ENCODE measurements at places on chromosomes 12 and 14.

GRCh38 chr14:95875831-95876760 is 536 bp upstream of the TUNAR start:
- peak; percentile 57 for DNase-seq

- DNase-seq, result no peak
Observed at GRCh38 chr12:123387508-123388176, 3.7 kb downstream of the KMT5A start.

GRCh38 chr12:124814741-124815613 is 48.7 kb downstream of the SCARB1 start:
- DNase-seq, result peak; percentile 41

DNA sequence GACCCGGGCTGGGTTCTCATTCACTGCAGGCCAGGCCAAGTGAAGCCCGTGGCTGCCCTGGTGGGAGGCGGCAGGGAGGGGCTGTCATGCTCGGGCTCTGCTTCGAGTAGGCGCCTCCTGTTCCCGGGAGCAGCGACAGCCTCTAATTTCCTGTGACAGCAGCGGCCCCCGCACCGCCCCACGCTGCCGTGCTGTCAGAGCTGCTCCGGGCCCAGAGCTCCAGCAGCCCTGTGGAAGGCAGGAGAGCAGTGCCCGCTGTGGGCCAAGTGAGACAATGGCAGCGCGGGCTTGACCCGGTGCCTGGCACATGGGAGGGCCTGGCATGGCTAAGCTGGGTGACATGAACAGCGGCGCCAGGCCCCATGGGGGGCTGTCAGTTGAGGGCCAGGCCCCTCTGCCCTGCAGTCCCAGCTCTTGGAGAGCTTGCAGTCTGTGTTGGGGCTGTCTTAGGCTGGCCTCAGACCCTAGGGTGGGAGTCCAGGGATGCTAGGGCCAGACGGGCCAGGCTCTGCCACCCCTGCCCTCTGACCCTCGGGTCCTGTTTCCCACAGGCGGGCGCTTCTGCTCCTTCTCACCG is 5.1 kb downstream of the TRMT61A start:
- no peak for DNase-seq

DNA sequence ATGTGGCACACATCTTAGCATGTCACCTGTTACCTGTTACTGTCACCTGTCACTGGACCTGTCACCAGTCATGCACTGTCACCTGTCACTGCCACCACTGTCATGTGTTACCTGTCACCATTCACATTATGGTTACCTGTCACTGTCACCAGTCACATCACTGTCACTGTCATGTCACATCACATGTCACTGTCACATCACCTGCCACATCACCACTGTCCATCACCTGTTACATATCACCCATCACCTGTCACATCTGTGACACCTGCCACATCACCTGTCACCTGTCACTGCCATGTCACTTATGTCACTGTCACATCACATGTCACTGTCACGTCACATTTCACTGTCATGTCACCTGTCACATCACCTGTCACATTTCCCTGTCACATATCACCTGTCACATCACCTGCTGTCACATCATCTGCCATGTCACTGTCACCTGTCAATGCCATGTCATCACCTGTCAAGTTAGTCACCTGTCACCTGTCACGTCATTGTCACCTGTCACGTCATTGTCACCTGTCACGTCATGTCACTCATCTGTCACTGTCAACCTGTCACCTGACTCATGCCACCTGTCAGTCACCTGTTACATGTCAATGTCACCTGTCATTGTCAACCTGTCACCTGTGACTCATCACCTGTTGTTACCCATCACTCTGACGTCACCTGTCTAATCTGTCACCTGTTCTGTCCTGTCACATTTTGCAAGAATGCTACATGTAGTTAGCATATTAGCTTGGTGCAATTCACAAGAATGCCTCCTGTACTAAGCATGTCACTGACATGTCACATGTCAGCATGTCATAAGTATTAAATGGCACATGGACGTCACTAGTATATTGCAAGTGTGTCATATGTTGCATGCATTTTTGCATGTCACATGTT is 29.0 kb upstream of the TESC start:
- no peak for DNase-seq

DNA sequence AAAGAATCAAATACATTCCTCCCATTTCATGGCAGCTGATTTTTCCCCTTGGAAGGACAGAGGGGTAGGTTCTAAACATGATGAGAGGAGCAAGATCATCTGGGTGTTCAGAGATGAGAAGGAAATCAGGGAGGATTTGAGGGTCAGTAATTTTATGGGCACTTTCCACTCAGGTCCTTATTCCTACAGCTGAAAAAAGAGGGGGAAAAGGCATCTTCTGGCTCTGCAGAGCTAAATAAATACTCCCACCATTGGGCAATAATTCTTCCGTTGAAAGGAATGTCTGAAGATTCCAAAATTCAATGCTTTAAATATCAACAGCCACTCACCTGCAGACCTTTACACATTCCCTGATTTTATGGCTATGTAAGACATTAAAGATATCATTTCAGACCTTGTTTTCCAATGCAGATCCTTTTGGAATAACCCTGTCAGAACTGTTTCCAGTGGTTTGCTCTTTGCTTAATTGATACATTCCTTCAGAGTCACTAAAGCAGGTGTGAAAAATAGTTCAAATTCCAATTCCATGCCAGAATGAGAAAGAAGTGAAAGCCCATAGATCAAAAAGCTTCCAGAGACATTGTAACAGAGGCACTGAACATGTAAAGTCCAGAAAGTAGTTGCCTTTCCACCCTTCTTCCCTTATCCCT is 233.3 kb upstream of the KRR1 start:
- no peak for DNase-seq

- DNase-seq, result no peak
Observed at GRCh38 chr14:94111276-94112095, 950 bp downstream of the IFI27 start.

DNA sequence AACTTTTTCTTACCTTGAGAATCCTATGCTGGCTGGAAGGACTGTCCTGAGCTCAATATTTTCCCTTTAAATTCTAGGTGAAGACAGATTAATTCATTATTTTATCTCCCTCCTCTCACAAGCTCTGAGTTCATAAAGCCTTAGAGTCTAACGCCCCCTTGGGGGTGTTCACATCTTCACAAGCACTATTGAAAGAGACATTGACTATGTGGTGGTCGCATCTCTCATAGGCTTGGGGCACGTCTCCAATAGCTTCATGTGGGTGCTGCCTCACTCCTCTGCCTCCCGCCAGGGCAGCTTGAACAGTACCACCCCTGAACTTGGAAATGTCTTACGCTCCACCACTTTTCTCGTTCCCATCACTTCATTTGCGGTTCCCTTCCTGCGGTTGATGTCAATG is 106.2 kb downstream of the UNC79 start:
- peak; percentile 49 for DNase-seq

DNA sequence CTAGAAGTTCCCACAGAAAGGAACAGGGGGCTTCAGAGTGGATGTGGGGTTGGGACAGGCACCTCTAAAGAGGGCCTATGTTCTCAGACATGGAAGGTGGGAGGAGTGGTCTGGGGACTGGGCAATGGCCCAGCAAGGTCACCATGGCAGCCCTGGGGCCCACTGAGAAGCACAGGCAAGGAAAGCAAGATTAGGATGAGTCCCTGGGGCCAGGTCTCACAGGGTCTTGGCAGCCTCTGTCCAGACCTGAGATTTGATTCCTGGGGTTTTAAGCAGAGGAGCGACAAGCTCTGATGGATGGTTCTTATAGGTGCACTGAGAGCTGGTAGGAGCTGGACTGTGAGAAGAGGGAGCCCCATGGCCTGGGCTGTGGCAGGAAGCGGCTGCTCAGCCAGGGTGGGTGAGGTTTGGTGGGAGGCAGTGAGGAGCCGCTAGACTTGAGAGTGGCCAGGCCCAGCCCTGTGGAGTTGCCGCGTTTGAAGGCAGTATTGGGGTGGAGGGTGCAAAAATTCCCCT is 44.0 kb downstream of the DLK1 start:
- no peak for DNase-seq

DNA sequence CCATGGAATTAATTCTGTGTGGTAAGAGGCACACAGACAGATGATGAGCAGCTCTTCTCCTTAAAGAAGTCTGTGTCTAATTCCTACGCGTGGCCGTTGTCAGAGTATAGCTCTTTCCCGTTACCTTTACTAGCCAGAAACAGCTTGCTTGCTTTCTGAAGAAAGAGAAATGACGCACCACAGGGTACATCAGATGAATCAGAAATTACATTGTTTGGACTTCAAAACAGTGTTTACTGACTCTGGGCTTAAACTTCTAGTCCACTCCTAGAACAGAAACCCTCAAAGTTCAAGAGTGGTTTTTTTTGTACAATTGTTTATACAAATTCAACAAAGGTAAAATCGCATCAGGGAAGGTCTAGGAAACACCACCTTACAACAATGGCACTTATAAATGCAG is 29.0 kb downstream of the RNF34 start:
- no peak for DNase-seq

- DNase-seq, result no peak
Observed at GRCh38 chr14:98328496-98328895, 943.5 kb downstream of the BCL11B start.

- DNase-seq, result no peak
Observed at GRCh38 chr12:75432924-75433323, 42.0 kb downstream of the GLIPR1L2 start.

DNA sequence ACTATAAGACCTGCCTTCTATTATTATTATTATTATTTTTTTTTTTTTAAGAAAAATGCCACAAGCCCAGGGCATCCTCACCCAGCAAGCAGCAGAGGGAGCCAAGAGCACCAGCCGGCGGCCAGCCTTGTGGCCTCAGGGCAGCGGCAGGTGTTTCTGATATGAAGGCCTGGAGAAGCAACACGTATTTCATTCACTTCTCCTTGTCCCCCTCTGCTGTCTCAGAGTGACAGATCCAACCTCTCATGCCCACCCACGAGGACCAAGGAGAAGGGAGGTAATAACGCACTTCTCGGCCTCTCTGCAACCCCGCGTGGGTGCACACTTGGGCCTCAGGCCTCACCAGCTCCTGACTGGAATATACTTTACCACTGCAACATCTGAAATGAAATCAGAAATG is 25.4 kb downstream of the CDC42BPB start:
- no peak for DNase-seq

GRCh38 chr14:99309220-99309766 is 37.3 kb upstream of the BCL11B start:
- DNase-seq, result no peak

DNA sequence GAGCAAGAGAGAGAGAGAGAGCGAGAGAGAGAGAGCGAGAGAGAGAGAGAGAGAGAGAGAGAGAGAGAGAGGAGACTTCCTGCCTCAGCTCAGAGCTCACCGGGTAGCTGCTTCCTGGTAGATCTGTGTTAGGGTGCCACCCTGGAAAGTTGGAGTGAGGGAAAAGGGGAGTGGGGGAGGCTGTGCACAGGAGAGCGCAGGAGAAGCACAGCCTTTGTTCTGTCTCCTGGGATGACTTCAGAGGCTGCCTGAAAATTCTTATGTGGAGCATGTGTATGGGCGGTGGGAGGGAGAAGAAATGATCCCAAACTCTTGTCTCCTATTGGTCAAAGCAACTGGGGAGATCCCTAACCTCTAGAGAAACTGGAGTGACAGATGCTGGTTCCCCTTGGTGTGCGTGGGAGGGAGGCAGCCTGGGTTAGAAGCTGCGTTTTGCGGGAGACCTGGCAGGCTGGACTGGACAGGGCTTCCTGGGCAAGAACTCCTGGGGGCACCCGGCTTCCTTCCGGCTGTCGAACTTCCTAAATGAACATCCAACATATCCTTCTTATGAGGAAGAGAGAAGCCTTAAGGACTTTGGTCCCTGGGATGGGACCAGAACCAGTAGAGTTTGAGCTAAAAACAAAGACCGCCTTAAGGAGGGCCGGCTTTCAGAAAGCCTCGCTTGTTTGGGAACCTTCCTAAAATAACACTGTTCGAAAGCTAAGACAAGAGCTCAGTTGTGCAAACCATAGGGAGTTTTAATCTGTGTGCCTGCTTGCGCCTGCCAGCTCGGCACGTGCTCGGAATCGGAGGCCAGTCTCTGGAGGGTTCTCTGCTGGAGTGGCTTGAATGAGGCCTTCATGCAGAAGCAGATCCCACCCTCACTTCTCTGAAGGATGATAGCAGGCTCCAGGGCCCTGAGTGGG is 30.4 kb upstream of the BEGAIN start:
- no peak for DNase-seq

GRCh38 chr12:15268309-15268708 is 47.1 kb upstream of the RERG start:
- no peak for DNase-seq

- no peak for DNase-seq
Observed at GRCh38 chr12:2666846-2667245, 127.9 kb upstream of the FKBP4 start.

DNA sequence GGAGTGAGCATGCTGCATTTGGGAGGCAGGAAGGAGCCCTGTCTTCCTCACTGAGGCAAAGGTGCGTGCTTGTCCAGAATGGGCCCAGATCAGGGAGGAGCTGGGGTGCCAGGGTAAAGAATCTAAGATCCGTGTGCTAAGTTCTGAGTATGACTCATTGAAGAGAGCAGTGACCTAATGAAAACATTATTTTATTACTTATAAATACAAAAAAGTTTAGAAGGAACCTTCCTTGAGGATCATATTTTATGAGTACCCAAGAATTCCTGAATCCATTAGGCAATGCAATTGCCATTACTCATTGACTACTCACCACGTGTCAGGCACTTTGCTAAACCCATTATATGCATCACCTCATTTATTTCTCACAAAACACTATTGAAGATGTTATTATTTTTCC is 264.7 kb downstream of the EGLN3 start:
- no peak for DNase-seq

DNA sequence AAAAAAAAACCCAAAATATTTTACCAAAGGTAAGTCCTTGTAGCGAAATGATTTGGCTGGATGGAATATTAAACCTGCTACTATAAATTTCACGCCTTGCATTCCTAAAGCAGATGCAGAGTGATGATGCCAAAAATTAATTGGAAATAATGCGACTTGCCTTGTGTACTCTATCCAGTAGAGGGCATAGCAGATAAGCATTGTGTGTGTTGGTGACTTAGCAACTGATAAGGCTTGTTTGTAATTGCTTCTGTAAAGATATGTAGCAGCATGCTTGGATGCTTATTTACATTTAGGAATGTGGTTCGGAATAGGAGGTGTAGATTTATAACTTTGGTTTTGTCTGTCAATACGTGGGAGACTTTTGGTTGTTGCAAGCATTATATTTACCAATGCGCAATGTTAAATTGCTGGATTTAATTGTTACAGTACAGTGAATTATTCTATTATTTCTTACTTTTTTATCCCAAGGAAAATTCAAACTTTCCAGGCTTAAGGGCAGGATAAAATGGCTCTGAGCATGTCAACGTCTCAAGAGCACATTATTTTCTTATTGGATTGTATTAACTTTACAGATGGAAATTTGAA is 80.5 kb downstream of the TMEM260 start:
- peak; percentile 46 for DNase-seq

DNA sequence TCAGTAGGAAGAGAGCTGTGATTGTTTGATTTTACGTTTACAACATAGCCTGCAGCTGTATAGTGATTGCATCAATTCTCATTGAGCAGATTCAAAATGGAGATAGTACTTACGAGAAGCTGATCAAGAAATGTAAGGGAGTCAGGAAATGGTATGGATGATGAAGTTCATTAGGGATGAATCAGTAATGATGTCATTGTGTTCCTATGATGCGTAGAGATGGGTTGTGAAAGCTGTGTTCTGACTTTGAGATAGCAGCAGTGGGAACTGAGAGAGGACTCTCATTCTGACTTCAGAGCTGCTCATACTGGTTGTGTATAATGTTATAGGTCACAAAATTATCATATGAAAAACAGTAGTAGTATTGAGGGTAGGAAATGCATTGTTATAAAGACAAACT is 44.0 kb downstream of the TTLL5 start:
- DNase-seq, result no peak

GRCh38 chr12:53866727-53867126 is 71.9 kb upstream of the HOXC13 start:
- DNase-seq, result no peak
